Kidney epithelial cell (primary cell): ENCODE measurements at places on chromosomes 7 and 10. TPM values are rescaled to one million over a fixed set of nuclear protein-coding genes. Genes with fewer than 3 reads are reported as not detected.

- DNase-seq: peak; percentile 1
These were observed 399.0 kb downstream of the GRID1 start for GRCh38 chr10:85967594-85967993.

- DNase-seq: no peak
These were observed 30.5 kb downstream of the CDH23 start for GRCh38 chr10:71427246-71427645.

CCDC3 gene
- total RNA-seq: 0.14 and 0.17 TPM in 2 replicates

- no peak for DNase-seq
These were observed 132.2 kb downstream of the BBS9 start for GRCh38 chr7:33261585-33261984.

DNA sequence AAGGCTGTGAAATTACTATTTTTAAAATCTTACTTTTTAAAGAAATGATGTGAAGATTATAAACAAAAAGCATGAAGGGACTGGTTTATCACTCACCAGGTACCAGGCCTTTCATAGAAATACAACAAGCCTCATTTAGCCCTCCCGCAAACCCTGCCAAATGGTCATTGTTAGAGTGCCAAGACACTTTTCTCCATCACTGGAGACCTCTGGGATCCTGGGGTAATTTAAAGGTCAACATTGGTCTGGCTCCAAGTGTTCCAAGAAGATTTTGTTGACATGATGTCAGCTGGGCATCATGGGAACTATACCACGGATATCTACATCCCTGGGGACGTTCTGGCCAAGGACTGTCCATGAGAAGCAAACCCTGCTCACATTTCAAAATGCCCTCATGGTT is 138.0 kb upstream of the FRMD4A start:
- DNase-seq: no peak

- no peak for DNase-seq
These were observed 7.1 kb downstream of the AHR start for GRCh38 chr7:17305387-17306171.
